Panc1 (cell line): ENCODE measurements at places on chromosomes 13 and 19.

- no peak for DNase-seq
Measured at GRCh38 chr13:74732736-74733385, 598.7 kb upstream of the KLF12 start.

DNA sequence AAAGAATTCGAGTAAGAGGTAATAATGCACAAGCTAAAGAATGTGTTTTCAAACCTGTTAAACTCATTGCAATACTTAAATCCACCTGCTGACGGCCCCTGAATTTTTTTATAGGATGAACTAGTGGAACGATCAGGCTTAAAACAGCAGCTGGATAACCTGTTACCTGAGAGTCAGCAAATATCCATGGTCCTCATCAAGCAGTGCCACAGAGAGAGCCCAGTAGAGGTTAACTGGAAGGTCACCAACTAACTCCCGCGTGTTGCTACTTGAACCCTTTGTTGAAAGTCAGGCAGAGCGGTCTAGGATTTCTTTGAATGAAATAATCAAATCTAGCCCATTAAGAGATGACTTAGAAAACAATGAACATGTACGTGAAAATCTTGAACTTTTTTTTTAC is 47.6 kb upstream of the SPRY2 start:
- DNase-seq, result no peak

DNA sequence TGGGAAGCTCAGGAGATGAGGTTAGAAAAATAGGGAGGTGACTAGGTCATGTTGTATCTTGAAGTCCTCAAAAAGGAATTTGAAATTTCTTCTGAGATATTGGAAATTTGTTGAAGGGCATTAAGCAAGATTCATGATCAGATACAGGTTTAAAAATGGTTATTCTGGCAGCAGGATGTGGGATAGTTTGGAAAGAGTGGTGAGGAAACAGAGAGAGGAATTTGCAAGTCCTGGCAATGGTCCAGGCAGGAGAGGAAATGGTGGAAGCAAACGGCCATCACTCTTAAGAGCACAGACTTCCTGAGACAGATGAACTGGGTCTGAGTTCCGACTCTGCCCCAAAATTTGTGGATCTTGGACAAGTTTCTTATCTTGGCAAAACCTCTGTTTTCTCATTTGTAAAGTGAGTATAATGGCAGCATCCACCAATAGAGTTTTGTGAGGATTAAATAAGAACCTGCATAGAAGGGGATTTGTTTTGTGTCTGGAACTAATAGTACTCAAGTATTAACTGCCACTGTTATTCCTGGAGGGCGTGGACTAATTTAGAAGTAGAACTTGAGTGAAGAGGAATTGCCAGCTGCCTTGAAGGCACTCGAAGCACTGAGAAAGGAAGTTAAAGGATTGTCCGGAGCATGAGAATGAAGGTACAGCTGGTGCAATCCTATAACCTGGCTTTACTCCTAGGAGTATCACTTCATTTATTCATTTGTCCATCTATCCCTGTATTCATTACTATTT is 99.6 kb downstream of the CCNA1 start:
- DNase-seq, result no peak

GRCh38 chr13:94176561-94176960 is 302.9 kb downstream of the DCT start:
- DNase-seq, result no peak

- DNase-seq, result no peak
Measured at GRCh38 chr13:49472186-49472585, 23.6 kb upstream of the PHF11 start.

DNA sequence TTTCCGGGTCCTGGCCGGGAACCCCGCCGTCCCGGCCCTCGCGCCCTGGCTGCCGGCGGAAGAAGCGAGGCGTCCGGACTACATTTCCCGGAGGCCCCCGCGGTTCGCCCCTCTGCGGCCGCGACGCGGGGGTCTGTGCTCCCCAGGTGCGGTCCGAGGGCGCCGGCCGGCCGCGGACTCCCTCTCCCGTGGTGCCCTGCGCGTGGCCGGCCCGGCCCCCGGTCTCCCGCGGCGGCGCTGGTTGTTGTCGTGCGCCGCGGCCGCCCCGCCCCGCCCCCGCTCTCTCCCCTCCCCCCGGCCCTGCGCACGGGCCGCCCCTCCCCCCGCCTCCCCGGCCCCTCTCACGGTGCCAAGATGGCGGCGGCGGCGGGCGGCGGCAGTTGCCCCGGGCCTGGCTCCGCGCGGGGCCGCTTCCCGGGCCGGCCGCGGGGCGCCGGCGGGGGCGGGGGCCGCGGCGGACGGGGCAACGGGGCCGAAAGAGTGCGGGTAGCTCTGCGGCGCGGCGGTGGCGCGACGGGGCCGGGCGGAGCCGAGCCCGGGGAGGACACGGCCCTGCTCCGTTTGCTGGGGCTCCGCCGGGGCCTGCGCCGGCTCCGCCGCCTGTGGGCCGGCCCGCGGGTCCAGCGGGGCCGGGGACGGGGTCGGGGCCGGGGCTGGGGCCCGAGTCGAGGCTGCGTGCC is at the start of gene KMT2B:
Gene KMT2B, plus strand, starts transcription at position 339 of the 680 bp plus-strand sequence. Its CDS starts 16 bp downstream, at position 355.
- DNase-seq, result no peak

- no peak for DNase-seq
Measured at GRCh38 chr19:2503521-2504109, 27.7 kb downstream of the GADD45B start.

DNA sequence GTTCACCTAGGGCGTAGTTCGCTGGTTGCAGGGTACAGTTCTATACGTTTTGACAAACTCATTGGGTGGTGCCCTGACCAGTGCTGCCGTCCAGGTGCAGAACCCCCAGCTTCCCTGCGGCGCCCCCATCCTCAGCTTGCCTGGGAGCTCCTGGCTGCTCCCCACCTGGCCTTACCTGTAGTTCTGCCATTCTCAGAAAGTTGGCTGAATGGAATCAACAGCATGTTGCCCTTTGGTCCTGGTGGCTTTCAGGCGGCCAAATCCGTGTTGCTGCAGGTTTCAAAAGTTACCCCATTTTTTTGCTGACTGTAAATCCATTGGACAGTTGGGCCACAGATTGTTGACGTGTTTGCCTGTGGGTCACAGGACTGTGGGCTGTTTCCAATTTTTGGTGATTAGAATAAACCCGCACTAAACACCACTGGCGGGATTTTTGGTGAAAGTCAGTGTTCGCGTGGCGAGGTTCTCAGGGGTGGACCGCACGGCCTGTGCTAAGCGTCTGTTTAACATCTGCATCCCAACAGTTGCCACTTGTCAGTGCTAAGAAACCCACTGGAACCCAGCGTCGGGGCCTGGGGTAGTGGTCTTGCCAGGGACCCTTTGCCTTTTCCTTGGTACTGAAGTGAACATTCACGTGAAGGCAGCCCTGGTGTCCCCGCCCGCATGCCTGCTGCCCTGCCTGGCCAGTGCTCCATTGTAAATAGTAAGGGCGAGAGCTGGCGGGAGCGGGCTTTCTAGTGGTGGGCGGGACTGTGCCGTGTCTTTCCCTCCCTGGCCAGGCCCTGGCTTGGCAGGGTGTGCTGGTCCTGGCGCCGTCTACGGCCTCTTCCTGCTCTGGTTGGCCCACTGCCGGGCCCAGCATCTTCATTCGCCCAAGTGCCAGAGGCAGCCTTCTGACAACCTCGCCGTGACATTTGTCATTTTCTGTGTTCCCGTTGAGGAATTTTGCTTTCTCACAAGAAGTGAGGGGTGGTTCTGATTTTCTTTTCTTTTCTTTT is 3.3 kb downstream of the DOT1L start:
- no peak for DNase-seq

- no peak for DNase-seq
Measured at GRCh38 chr13:92407858-92408257, 818.7 kb upstream of the GPC6 start.

DNA sequence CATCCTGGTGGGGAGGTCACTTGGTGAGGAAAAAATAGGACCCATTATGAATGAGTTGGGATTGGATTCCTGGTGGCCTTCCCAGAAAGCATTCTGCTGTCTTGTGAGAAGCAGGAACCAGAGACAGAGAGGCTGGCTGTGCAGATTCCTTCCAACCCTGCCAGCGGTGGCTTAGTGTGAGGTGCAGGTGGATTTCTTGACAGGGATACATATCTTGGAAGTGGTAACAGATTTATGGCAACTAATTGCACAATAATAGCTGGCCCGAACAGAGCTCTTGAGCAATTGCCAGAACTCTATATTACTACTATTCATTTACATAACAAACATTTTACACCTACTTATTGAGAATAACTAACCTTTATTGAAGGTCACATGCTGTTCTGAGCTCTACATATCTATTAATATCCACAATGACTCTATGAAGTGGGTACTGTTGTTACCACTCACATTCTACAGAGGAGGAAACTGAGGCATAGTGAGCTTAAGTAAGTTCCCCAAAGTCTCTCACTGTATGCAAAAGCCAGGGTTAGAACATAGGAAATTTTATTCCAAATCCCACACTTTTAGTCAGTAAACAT is 173.9 kb upstream of the SERP2 start:
- no peak for DNase-seq

DNA sequence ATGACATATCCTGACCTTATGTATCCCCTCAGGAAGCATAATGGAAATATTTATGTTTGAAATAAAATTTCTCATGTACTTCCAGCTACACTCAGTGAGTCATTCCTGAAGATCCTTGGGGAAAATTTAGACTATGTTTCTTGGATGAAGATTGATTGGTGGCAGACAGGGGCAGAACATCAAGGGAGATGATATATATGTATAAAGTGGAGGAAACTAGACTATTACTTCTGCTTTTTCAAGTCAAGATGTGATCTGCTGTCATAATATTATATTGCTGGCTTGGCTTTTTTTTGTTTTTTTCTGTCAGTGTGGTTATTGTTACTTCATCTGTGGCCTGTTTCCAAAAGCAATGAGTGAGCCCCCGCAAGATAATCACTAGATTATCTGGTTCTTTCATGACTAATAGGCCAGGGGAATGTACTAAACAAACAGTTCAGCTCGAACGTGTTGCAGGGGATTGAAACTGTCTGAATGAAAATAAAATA is 87.2 kb upstream of the TNFSF11 start:
- no peak for DNase-seq
